Sciatic nerve (tissue), 2 donors: ENCODE measurements at places on chromosomes 7 and 10. TPM values are rescaled to one million over a fixed set of nuclear protein-coding genes. Genes with fewer than 3 reads are reported as not detected.

Gene HMX3
- total RNA-seq, result not detected

Gene ANKRD30A
- 0.09 TPM for total RNA-seq

Gene EXOC6
- total RNA-seq, result 22.9 TPM

Gene HGF
- total RNA-seq, result 48.8 TPM

Gene KEL
- 2.3 TPM for total RNA-seq

Gene PNLIPRP2
- 1.6 TPM for total RNA-seq

Gene EGR2
- 53.1 TPM for total RNA-seq

Gene CNNM1
- total RNA-seq, result not detected

Gene HOGA1
- 4.1 TPM for total RNA-seq

Gene OLAH
- total RNA-seq, result 2.1 TPM

Gene TEX47
- not detected for total RNA-seq

Gene ENO4
- total RNA-seq, result 1.2 TPM

Gene PPP1R9A
- total RNA-seq, result 47.9 TPM

Gene GPR158
- 0.04 TPM for total RNA-seq

Gene FOXI2
- 0.40 TPM for total RNA-seq

Gene CDHR1
- total RNA-seq, result 2.0 TPM

Gene ARPC1A
- total RNA-seq, result 110 TPM

Gene IDI2
- not detected for total RNA-seq

Gene PIP
- not detected for total RNA-seq

Gene FXYD4
- total RNA-seq, result not detected

Gene PNLIPRP1
- total RNA-seq, result 1.2 TPM

Gene ATP5F1C
- 150 TPM for total RNA-seq

Gene PLAC9
- total RNA-seq, result 103 TPM

Gene PVRIG
- 1.2 TPM for total RNA-seq

Gene PRPF18
- total RNA-seq, result 23.4 TPM

Gene TACR2
- total RNA-seq, result 0.53 TPM

Gene CFAP46
- 1.1 TPM for total RNA-seq

Gene GRID2IP
- total RNA-seq, result 0.18 TPM

Gene LHFPL3
- not detected for total RNA-seq

Gene ACSM6
- 0.49 TPM for total RNA-seq

Gene VWDE
- 2.8 TPM for total RNA-seq

Gene PCLO
- 0.98 TPM for total RNA-seq

Gene TDRD1
- 0.31 TPM for total RNA-seq

Gene ZNF485
- total RNA-seq, result 3.8 TPM

Gene CPED1
- total RNA-seq, result 41.9 TPM

Gene MEIG1
- total RNA-seq, result not detected

Gene PAPOLB
- 0.98 TPM for total RNA-seq

Gene PTPRZ1
- 8.8 TPM for total RNA-seq

Gene EPO
- not detected for total RNA-seq

Gene TRIM73
- total RNA-seq, result 8.7 TPM

Gene RNF148
- total RNA-seq, result 2.0 TPM

Gene SLC12A9
- total RNA-seq, result 28.7 TPM

Gene CYP3A5
- total RNA-seq, result 4.6 TPM
